Left lung (tissue), 14 donors: ENCODE measurements at places on chromosomes 5 and 9. TPM values are rescaled to one million over a fixed set of nuclear protein-coding genes. Genes with fewer than 3 reads are reported as not detected.

DNA sequence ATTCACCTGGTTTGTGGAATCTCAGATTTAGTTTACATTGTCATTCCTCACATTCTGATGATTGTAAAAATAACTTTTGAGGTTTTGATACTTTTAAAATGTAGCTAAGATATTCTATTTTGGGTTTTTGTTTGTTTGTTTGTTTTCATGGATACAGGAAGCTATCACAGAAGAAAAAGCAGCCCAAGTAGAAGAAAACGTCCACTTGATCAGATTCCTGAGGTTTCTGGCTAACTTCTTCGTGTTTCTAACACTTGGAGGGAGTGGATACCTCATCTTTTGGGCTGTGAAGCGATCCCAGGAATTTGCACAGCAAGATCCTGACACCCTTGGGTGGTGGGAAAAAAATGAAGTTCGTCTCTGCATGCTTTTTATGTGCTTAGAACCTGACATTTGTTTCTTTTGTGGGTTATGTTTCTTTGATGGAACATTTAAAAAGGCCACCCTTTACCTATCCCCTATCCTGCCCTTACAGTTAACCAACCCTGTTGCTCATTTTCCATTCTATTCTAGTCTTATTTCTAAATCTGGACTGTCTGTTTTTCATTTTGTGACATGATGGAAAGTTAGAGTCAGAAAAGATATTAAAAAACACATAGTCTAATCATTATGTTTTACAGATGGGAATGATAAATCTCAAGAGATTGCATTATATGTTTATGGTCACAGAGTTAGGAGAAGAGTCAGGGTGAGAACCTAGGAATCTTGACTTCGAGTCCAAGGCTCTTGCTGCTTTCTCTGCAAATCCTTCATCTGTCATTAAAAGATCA lies 163.7 kb downstream of the ALDH1A1 start:
- H3K36me3 ChIP-seq: no peaks in the 10 kb centered on the region
- DNase-seq: no peak
- no peak overlapping the region for H3K4me3 ChIP-seq

- H3K4me3 ChIP-seq: no peak overlapping the region
- H3K4me1 ChIP-seq: peaks cover 16% of the 10 kb centered on the region
- H3K27me3 ChIP-seq: peaks cover 27% of the 10 kb centered on the region
- no peak overlapping the region for H3K27ac ChIP-seq
- no peaks in the 10 kb centered on the region for H3K36me3 ChIP-seq
- no peak for DNase-seq
These were observed 54.2 kb upstream of the NOTCH1 start for GRCh38 chr9:136599811-136600660.

GRCh38 chr9:77427256-77427927 lies 220.7 kb downstream of the GNA14 start:
- no peak for DNase-seq
- no peak overlapping the region for H3K4me3 ChIP-seq
- no peaks in the 10 kb centered on the region for H3K36me3 ChIP-seq
- H3K4me1 ChIP-seq: peaks cover 20% of the 10 kb centered on the region
- H3K27me3 ChIP-seq: no peaks in the 10 kb centered on the region

DNA sequence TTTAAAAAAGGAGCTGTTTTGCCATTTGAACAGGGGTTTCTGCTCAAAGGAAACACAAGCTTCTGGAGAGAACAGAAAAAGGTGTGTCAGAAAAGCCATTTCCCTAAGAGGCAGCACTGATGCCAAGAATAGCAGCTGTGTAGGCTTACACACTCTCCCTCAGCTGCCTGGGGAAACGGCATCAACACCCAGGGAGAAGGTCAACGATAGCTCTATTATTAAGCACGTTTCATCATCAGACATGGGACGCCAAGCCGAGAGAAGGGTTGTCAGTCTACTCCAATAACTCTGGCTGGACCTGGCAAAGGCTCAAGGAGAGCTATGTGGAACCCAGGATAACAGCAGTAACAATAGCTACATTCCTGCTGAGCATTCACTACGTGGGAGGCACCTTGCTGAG lies 314.2 kb downstream of the CDK5RAP2 start:
- no peaks in the 10 kb centered on the region for H3K4me1 ChIP-seq
- no peak overlapping the region for H3K4me3 ChIP-seq
- H3K27me3 ChIP-seq: no peaks in the 10 kb centered on the region
- H3K27ac ChIP-seq: no peak overlapping the region
- no peaks in the 10 kb centered on the region for H3K36me3 ChIP-seq
- DNase-seq: no peak

Gene ACOT12
- total RNA-seq: not detected

- DNase-seq: no peak
- peaks cover 2% of the 10 kb centered on the region for H3K4me1 ChIP-seq
- H3K36me3 ChIP-seq: no peaks in the 10 kb centered on the region
- H3K27me3 ChIP-seq: no peaks in the 10 kb centered on the region
- no peak overlapping the region for H3K27ac ChIP-seq
These were observed 159.3 kb upstream of the TARS1 start for GRCh38 chr5:33281431-33281843.
